Neural crest cell (in vitro differentiated cells): ENCODE measurements at places on chromosomes 12 and 14.

- no peaks in the 10 kb centered on the region for H3K4me1 ChIP-seq
- H3K27me3 ChIP-seq = no peaks in the 10 kb centered on the region
- H3K36me3 ChIP-seq = peaks cover 2% of the 10 kb centered on the region
- DNase-seq = no peak
Measured at GRCh38 chr12:25480145-25480544, 72.9 kb downstream of the LMNTD1 start.

DNA sequence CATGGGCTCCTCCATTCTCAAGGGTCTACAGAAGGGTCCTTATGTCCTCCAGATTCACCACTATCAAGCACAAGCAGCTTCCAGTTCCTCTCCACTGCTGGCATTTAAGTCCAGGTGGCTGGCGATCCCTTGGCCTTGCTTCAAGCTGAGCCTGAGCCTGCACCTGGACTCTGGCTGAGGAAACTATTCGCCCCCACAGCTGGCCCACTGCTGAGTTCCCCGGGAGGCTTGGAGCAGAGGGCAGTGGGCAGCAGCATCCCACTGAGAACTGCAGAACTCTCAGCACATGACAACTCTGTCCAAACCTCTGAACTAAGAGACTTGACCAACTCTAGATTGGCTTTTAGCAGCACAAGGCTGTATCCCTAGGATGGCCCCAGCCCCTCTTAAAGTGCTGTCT is 11.3 kb upstream of the RABGGTA start:
- no peak overlapping the region for H3K27ac ChIP-seq
- DNase-seq = no peak
- no peaks in the 10 kb centered on the region for H3K4me1 ChIP-seq
- no peak overlapping the region for H3K4me3 ChIP-seq
- no peaks in the 10 kb centered on the region for H3K27me3 ChIP-seq
- H3K36me3 ChIP-seq = no peaks in the 10 kb centered on the region

DNA sequence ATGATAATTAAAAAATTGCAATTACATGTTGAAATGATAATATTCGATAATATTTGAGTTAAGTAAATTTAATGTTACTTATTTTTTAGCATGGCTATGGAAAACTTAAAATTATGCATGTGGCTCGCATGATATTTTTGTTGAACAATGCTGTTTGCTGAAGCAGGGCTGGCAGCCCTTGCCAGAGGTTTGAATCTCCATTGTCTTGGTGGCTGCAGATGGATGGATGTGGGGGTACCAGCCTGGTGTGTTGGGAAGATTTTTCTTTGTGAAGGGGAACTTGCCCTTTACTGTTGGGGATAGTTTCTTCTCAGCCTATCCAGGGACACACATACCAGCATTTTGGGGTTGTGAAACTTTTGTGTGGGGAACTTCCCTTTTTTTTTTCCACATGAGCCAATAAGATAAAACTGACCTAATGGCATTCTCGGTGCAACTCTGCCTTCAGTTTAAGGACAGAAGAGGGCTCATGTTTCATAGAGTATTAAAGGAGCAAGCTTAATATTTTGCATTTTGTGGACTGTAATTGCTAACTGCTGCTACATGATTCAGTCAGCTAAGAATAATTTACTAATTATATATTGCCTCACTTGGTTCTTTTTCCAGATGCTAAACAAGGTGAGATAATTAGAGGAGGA is 8.8 kb downstream of the RASSF3 start:
- no peaks in the 10 kb centered on the region for H3K27me3 ChIP-seq
- H3K27ac ChIP-seq = no peak overlapping the region
- H3K36me3 ChIP-seq = peaks cover 2% of the 10 kb centered on the region
- DNase-seq = no peak

- no peak overlapping the region for H3K27ac ChIP-seq
- DNase-seq = no peak
- H3K4me3 ChIP-seq = no peak overlapping the region
- H3K27me3 ChIP-seq = no peaks in the 10 kb centered on the region
Measured at GRCh38 chr14:70952485-70952884, 45.2 kb downstream of the PCNX1 start.
